Upper lobe of right lung (tissue), 1 donor: ENCODE measurements at places on chromosomes 16 and 17. TPM values are rescaled to one million over a fixed set of nuclear protein-coding genes. Genes with fewer than 3 reads are reported as not detected.

Gene PDIA2
- 0.96 TPM for total RNA-seq

Gene WNT3
- total RNA-seq: 3.3 TPM

Gene ZNF286A
- total RNA-seq: 11.6 TPM

Gene UMOD
- not detected for total RNA-seq

Gene TBC1D3B
- 8.2 TPM for total RNA-seq

Gene KRTAP1-1
- total RNA-seq: not detected

Gene EME1
- 1.3 TPM for total RNA-seq

Gene B4GALNT2
- 0.23 TPM for total RNA-seq

Gene ACAP1
- 23.2 TPM for total RNA-seq

Gene CEMP1
- 1.4 TPM for total RNA-seq

Gene TMEM92
- 11.3 TPM for total RNA-seq

Gene CES1
- 293 TPM for total RNA-seq
